ENCODE measurements at places on chromosomes 3 and 15. TPM values are rescaled to one million over a fixed set of nuclear protein-coding genes. Genes with fewer than 3 reads are reported as not detected.

DNA sequence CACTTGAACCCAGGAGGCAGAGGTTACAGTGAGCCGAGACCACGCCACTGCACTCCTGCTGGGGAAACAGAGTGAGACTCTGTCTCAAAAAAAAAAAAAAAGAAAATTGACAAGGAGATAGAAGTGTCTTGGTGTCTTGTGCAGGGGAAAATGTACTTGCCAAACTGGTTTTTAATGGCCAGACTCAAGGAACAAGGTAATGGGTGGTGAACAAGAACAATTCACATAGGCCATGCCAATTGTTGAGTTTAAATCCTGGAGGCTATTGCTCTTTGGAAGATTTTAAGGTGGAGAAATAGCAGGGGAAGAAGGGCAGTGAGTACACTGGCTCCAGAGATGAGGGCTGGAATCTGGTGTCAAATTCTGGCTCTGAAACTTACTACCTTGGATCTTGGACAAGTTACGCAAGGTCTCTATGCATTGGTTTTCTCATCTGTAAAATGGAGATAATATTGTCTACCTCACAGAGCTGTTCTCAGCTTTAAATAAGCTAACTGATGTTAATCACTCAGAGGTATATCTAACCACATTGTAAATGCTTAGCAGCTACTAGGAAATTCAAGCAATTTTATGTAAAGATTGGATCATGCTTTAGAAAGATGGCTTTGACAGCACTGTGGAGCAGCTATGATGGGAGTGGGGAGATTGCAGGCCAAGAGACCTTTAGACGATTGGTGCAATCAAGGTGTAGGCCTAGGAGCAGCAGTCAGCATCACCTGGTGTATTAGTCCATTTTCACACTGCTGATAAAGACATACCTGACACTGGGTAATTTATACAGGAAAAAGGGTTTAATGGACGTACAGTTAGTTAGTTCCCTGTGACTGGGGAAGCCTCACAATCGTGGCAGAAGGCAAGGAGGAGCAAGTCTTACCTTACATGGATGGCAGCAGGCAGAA is 78.3 kb downstream of the B3GALNT1 start:
- DNase-seq, result no peak

GATM gene
- total RNA-seq, result 0.59 TPM

GRCh38 chr3:11288786-11289637 is 16.8 kb downstream of the ATG7 start:
- DNase-seq, result peak; percentile 87

GRCh38 chr15:40334941-40335795 is 5.6 kb downstream of the CCDC9B start:
- peak; percentile 81 for DNase-seq

- DNase-seq, result no peak
These were observed 115.3 kb downstream of the KCNH8 start for GRCh38 chr3:19263606-19264005.

DNA sequence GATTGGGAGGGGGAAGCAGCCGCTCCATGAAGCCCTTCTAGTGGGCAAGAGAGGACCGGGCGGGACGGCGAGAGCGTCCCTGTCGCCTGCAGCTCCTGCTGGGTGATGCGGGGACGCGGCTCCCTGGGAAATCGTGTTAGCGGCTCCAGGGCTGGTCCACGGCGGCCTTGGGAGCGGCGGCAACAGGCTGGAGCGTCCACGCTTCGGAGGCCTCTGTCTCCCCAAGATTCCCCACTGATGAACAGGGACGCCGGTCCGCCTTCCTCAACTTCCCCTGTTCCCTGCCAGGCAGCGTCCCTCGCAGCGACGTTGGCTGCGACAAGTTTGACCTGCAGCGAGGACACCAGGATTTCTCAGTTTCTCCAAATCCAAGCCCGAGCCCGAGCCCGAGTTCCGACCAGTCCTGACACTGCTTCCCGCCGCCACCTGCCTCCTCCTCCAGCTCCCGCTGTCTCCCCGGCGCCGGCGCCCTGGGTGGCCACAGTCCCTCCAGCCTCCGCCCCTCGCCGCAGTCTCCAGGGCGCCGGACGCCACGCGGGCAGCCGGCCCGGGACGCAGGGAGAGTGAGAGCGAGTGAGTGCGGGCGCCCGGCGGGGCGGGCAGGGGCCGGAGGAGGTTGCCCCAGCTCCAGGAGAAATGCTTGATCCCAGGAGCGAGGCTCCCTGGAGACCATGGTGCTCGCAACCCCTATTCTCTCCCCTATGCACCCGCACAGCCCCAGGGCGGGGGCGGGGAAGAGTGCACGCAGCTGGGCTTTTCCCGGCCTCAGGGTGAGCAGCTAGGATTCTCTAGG is 78.1 kb upstream of the RNF7 start:
- peak; percentile 88 for DNase-seq

- no peak for DNase-seq
These were observed 263.9 kb downstream of the CHST2 start for GRCh38 chr3:143383421-143383820.

- DNase-seq, result no peak
These were observed 69.8 kb upstream of the SLC25A26 start for GRCh38 chr3:66150977-66151376.

ITIH1 gene
- total RNA-seq, result not detected

REC114 gene
- total RNA-seq, result not detected

IGDCC3 gene
- not detected for total RNA-seq

Data from osteoblast (primary cell).